ENCODE measurements at places on chromosomes 11 and 22. TPM values are rescaled to one million over a fixed set of nuclear protein-coding genes. Genes with fewer than 3 reads are reported as not detected.

- H3K27ac ChIP-seq, result no peak overlapping the region
- no peak overlapping the region for H3K4me3 ChIP-seq
- DNase-seq, result no peak
- no peaks in the 10 kb centered on the region for H3K36me3 ChIP-seq
Observed at GRCh38 chr22:42026705-42027104, 28.1 kb downstream of the WBP2NL start.

HBG1 gene
- total RNA-seq, result not detected

GRCh38 chr11:62615521-62615920 is 2.5 kb downstream of the ROM1 start:
- H3K27me3 ChIP-seq, result no peaks in the 10 kb centered on the region
- H3K4me1 ChIP-seq, result peaks cover 7% of the 10 kb centered on the region
- H3K4me3 ChIP-seq, result no peak overlapping the region
- H3K27ac ChIP-seq, result no peak overlapping the region
- peaks cover 26% of the 10 kb centered on the region for H3K36me3 ChIP-seq

DNA sequence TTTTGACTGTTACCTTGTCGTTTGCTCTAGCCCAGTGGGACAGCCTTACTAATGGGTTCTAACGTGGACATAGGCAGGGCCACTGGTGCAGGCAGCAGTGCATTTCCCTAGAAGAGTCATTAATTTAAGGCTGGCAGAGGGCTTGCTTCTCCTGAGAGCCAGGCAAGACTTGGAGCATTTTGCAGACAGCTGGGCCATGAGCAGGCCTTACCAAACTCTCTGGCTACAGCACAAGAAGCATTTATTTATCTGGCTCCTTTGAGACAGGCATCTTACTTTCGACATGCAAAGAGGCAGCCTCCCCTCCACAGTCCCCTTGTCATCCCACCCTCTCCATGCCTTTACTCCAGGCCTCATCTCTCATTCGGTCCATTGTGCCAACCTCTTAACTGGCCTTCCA is 139.9 kb downstream of the CSNK2A3 start:
- H3K27me3 ChIP-seq, result no peaks in the 10 kb centered on the region
- H3K4me3 ChIP-seq, result no peak overlapping the region
- no peak overlapping the region for H3K27ac ChIP-seq
- no peak for DNase-seq

GRCh38 chr11:102553835-102554282 is 23.3 kb upstream of the MMP7 start:
- no peak for DNase-seq
- H3K27ac ChIP-seq, result no peak overlapping the region
- H3K36me3 ChIP-seq, result no peaks in the 10 kb centered on the region
- H3K27me3 ChIP-seq, result no peaks in the 10 kb centered on the region
- H3K4me3 ChIP-seq, result no peak overlapping the region

DNA sequence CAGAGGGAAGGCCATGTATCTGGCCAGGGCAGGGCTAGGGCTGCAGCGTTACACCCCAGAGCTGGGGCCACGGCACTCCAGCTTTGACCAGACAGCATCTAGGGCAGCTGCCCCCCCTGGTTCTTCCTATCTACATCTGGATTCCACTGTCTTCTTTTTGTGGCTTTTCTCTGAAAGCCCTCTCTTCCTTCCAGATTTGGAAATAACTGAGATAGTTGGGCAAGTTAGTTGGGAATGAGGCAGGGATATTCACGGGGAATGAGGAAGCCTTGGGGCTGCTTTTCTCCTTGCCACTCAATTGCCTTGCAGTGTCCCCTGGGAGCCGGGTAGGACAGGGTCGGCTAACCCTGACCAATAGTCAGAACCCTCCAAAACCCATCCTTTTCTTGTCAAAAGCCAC is 26.8 kb downstream of the CLMP start:
- no peaks in the 10 kb centered on the region for H3K4me1 ChIP-seq
- no peaks in the 10 kb centered on the region for H3K27me3 ChIP-seq
- H3K4me3 ChIP-seq, result no peak overlapping the region
- H3K27ac ChIP-seq, result no peak overlapping the region
- H3K36me3 ChIP-seq, result no peaks in the 10 kb centered on the region

DNA sequence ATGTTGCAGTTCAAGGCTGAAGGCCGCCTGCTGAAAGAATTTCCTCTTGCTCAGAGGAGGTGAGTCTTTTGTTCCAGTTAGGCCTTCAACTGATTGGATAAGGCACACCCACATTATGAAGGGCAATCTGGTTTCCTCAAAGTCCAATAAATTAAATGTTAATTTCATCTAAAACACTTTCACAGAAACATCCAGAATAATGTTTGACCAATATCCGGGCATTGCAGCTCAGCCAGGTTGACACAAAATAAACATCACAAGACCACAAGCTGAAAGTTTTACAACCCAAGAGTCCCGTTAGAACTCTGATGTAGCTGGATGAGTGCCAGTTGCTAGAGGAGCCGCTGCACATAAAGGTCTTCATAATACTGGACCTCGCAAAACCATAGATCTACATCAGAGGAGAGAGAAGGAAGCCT is 64.9 kb upstream of the EED start:
- H3K4me1 ChIP-seq, result peaks cover 10% of the 10 kb centered on the region
- H3K27ac ChIP-seq, result no peak overlapping the region
- DNase-seq, result no peak
- H3K36me3 ChIP-seq, result no peaks in the 10 kb centered on the region
- no peak overlapping the region for H3K4me3 ChIP-seq

DNA sequence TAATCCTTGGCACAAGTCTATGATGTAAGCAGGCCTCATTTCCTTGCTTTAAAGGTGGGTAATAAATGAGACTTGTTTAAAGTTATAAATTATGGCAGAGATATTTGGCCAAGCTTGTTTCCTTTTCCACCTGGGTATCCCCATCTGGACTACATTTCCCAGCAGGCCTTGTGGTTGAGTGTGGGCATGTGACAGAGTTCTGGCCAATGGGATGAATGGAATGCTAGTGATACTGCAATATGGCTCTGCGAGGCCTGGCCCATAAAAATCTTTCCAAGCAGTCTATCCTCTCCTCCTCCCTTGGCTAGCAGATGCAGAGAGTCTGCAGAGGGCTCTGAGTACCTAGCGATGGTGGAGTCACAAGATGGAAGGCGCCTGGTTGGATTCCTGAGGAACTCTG is 102.5 kb downstream of the TIMP3 start:
- no peaks in the 10 kb centered on the region for H3K36me3 ChIP-seq
- H3K27me3 ChIP-seq, result peaks cover 3% of the 10 kb centered on the region

DNA sequence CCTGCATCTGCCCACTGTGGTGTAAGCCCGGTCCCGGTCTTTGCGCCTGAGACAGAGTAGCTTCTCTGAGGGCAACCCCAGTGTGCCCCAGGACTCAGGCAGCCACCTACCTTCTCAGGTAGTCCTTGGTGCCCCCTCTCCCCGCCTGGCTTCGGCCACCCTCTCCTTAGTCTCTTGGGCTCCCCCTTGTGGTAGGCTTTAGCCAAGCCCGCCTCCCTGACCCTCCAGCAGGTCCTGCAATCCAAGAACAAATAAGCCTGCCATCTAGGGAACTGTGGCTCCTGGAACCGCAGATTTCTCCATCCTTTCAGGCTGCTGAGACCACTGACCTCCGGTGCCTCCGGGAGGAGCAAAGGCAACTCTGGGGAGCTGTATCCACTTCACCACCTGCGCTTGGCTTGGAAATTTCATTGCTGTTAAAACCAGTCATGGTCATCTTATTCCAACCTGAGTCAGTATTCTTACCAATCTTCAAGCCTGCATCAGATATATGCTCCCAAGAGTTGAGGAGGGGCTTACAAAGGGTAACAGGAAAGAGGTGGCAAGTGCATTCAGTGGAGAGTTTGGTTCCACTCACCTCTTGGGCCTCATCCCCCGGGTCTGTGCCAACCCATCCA is 52.8 kb upstream of the TENM4 start:
- no peaks in the 10 kb centered on the region for H3K4me1 ChIP-seq
- peak; percentile 8 for DNase-seq
- H3K36me3 ChIP-seq, result no peaks in the 10 kb centered on the region
- no peak overlapping the region for H3K27ac ChIP-seq
- H3K27me3 ChIP-seq, result peaks cover 2% of the 10 kb centered on the region

All from T-cell (primary cell).